ENCODE measurements at places on chromosomes 1 and 21. TPM values are rescaled to one million over a fixed set of nuclear protein-coding genes. Genes with fewer than 3 reads are reported as not detected.

The GABRD gene
- total RNA-seq = not detected

The TP53BP2 gene
- total RNA-seq = 30.0 TPM

The NBPF11 gene
- total RNA-seq = 7.0 TPM

The MATN1 gene
- not detected for total RNA-seq

The PWP2 gene
- 8.4 TPM for total RNA-seq

GRCh38 chr1:98471633-98472032 is 189.9 kb upstream of the SNX7 start:
- ATAC-seq = no peak

DNA sequence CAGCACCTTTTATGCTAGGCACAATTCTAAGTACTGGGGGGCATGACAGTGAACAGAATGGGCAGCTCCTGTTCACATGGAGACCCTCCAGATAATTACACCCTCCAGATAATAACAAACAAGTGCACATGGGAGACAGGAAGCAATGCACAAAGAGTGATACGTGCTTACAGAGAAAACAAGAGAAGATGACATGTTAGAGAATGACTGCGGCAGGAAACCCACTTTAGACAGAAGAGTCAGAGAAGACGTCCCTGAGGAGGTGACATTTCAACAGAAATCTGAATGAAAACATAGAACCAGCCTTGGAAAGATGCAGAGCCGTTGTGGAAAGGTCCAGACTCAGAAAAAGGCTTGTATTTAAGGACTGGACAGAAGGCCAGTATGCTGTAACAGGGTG is 54.7 kb upstream of the ARTN start:
- ATAC-seq = no peak

GRCh38 chr21:31727181-31727580 is 4.7 kb downstream of the SCAF4 start:
- no peak for ATAC-seq

DNA sequence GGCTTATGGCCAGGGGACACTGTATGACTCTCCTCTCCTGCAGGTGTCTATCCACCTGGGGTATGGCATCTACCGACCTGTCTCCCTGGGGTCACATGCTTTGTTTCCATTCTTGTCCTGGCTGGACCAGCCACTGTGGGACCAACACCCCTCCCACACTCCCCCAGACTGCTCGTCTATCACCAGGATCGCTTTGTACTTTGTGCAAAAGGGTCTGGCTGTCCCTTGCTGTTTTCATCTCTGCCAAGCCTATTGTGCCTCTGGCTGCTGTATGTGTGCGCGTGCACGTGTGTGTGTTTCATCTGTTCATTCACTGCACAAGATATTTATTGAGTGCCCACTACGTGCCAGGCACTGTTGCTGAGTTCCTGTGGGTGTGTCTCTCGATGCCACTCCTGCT is 25.5 kb downstream of the ETNK2 start:
- ATAC-seq = no peak

- ATAC-seq = peak; percentile 49
Observed at GRCh38 chr1:66350001-66350547, 183.9 kb upstream of the SGIP1 start.
